CD4-positive, alpha-beta T cell treated with Interleukin-1 beta for 1 hour (primary cell): ENCODE measurements at places on chromosomes 2 and 18.
A peak's percentile ranks its signal among the peaks of the same experiment; 100 is the strongest.

DNA sequence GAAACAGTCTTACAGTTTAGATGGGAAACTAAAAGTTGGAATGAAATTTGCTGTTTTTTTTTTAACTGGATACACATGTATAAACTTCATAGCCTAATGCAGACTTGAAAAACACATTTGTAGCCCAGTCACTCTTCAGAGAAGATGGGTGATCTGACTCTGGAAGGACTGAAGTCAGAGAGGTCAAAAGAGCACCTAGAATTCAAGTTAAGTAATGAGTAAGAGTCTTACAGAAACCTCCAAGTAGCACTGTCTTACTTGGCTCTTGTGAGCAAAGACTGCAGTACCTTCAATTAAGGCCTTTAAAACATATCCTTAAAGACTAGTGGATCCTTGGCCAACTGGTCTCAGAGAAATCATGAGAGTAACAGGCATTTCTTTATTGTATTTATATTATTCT, 41.9 kb downstream of the TRAPPC8 start:
- no peak for DNase-seq

DNA sequence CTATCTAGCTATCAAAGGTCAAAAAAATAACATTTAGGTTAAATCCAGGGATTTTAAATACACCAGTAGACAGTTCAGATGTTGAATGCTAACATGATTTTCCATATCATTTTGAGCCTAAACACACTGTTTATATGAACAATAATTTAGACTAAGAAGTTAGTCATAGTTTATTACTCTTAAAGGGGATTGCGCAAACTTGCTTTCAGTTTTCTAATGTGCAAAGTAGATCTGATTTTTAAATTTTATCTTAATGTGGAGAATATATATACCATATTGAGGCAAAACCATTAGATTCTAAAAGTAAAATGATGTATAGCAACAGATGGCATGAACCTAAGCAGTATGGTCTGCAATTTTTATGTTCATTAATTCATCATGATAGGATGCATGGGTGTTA, 76.6 kb downstream of the CDH7 start:
- DNase-seq: no peak

- no peak for DNase-seq
These were observed 2.0 kb downstream of the WDR35 start for GRCh38 chr2:19987936-19988335.

- DNase-seq: no peak
These were observed at the start of gene ARHGAP28 for GRCh38 chr18:6729247-6730091. Gene ARHGAP28 (plus strand): TSS chr18:6729716. CDS start chr18:6729822, 106 bp downstream.

GRCh38 chr2:239142806-239143205, 258.0 kb downstream of the HDAC4 start:
- DNase-seq: no peak

GRCh38 chr2:42923580-42924417, 131.4 kb upstream of the HAAO start:
- DNase-seq: no peak

DNA sequence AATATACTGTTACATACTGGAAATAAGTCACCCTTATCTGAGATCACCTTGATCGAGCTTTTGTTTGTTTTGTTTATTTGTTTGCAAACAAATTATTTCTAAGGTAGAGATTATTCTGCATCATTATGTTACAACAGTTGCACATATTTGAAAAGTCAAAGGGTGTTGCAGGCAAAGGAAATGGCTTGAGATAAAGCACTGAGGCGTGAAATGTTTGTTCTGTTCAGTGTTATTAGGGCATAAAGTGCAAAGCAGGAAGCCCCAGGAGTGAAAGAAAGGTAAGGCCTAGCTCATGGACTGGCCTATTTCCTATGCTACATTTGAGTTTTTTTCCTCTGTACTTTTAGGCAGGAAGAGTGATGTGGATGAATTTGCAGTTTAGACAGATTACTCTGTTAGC, 1815.6 kb upstream of the LRRTM1 start:
- DNase-seq: no peak

GRCh38 chr2:28348149-28348567, 44.5 kb upstream of the FOSL2 start:
- peak; percentile 79 for DNase-seq

DNA sequence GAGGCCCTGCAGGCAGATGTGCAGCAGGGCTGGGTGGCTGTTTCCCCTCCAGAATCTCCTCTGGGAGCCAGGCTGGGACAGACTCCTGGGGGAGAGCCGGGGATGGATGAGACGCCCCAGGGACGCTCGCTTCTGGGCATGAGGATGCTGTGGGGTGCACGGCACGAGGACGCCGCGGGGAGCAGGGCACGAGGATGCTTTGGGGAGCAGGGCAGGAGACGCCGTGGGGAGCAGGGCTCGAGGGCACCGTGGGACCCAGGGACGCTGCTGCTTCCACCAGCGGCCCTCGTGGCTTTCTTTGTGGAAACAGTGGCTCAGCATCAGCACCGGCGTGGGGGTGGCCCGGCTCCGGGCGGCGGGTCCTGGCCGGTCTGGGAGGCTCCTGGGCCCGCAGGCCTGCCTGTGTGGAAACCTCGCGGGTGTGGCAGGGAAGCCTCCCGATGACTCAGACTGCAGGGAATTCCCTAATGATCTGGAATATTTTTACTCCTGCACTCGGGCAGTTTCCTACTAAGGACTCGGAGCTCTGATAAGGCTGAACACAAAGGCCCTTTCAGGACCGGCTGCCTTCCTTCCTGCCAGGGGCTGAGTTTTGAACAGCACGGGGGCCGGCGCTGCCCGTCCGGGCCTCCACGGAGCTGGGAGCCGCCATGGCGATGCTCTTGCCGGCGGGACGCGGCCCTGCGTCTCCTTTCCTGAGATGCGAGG, 62.6 kb downstream of the NFATC1 start:
- DNase-seq: no peak

DNA sequence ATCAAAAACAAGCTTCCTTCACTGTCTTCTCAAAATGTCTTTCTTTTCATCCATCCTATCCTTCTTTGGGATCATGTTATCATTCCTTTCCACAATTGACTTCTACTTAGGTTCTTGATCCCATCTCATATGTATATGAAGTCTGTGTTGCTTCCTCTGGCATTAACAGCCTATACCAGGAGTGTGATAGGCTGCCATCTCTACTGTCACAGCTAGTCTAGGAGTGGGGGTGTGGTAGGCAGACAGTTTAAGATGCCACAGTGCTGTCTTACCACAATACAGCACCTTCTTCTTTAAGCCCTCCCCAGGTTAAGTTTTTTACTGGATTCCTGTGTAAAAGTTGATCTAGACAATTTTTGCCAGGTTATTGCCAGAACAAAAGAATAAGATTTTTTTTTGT, 3.7 kb upstream of the HTR2B start:
- no peak for DNase-seq

DNA sequence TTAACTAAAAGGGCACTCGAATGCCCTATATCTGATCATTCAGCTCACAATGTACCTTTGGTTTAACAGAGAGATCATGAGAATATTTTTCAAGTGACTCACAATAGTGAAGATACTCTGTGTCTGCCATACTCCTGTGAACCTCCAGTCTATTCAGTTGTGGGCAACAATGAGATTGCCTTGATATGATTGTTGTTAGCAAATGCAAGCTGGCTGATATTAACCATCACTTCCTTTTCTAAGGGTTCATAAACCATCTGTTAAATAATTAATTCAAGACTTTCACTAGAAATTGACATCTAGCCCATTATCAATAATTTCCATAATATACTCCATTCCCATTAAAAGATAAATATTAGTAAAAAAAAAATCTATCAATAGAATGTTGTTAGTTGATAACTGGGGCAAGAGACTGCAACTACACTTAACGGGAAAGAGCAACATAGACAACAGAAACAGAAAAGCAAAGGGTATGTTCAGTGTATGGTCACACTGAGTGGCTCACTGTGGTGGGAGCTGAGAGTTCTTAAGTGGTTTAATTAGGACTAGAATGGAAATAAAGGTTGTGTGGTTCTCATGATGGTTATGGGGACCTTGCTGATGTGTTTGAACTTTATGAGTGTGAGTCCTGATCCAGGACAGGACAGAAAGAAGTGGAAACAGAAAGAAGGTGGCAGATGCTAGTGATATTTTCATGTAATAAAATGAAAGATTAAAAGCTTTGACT, 11.9 kb downstream of the IL18RAP start:
- DNase-seq: no peak

DNA sequence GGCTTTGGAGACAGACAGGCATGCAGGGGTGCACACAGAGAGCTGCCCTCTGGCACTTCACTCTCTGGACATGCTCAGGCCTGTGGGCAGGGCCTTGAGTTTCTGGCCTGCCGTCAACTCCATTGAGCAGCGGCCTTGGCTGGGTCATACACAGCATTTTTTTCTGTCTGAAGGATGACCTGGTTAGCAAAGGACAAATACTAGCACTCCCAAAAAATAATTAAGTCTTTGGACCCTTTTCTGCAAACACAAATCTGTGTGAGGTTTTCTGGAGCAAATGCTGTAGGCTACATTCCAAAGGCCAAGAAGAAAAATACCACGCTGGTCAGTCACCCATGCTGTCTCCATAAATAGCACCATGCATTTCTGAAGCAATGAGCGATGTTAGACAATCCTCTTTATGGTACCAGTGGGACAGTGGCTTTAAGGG, 124.7 kb upstream of the CTAGE1 start:
- DNase-seq: no peak

DNA sequence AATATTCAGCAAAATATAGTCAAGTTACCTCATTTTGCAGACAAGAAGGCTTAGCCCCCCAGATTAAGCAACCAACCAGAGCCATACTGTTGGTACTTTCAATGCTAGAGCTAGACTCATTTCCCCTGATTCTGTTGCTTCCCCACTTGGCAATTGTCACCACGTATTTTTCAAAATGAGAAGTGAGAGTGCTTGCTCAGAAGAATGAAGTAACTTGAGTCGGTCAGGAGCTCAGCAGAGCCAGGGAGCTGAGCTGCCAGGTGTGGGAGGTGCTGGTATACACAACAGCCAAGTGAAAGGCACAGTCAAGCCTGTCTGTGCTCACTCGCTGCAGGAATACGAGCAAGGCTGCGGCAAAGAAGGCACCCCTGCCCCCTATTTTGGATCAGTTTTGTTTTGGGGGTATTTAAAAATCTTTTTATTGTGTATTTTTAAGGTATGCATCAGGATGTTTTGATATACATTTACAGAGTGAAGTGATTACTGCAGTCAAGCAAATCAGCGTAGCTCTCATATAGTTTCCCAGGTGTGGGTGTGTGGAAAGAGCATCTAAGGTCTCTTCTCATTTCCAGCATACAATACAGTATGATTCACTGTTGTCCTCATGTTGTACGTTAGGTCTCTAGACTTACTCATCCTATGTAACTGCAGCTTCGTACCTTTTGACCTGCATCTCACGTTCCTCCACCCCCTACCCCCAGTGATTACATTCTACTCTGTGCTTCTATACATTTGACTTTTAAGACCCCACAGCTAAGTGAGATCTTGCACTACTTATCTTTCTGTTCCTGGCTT, 62.4 kb downstream of the MRPS9 start:
- DNase-seq: no peak

DNA sequence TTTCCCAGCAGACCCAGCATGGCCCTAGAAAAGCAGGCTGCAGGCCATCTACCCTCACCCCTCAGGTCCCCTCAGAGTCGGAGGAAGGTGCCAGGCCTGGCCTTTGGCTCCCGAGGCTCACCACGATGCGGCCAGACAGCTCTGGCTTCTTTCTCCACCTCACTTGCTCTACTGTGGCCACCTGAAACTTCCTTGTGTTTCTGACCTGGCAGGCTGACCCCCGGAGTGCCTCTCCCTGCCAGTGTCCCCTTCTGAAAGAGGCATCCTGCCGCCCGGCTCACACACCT, 375.0 kb upstream of the HS6ST1 start:
- DNase-seq: no peak
